ENCODE measurements at places on chromosomes 16 and 17.

DNA sequence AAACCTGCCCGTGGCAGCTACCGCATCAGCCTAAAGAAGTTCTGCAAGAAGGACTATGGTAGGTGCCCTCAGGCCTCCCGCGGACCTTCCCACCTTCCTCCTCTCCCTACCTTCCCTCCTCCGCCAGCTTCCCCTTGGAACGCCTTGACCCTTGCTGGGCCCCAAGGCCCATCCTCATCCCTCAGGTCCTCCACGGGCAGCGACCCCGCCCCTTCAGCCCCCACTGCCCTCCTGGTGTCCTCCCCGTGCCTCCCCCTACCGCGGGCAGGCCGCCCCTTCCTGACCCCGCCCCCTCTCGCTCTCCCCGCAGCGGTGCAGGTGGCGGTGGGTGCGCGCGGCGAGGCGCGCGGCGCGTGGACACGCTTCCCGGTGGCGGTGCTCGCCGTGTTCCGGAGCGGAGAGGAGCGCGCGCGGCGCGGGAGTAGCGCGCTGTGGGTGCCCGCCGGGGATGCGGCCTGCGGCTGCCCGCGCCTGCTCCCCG is 1.4 kb upstream of the TBC1D24 start:
- H3K27ac ChIP-seq: no peak overlapping the region
- peaks cover 29% of the 10 kb centered on the region for H3K4me1 ChIP-seq

DNA sequence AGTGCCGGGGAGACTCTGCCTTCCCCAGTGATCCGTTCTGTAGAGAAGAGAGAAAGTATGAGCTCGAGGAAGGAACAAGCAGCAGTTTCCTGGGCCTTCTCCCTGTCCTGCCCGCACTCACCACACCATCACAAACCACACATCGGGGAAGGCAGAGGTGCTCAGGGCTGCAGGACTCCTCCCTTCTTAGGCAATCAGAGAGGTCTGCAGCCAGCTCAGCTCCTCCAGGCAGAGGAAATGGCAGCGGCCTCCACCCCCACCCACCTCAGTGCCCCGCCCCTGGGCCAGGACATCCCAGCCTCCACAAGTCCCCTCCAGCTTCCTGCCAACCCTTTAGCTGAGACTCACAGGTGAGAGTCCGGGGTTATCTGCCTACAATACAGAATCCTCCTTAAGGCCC is 2.0 kb downstream of the ZNF319 start:
- no peak for DNase-seq
- no peak overlapping the region for H3K27ac ChIP-seq
- H3K4me3 ChIP-seq: no peak overlapping the region

- no peak overlapping the region for H3K27ac ChIP-seq
- no peak overlapping the region for H3K4me3 ChIP-seq
- no peaks in the 10 kb centered on the region for H3K36me3 ChIP-seq
- no peak for DNase-seq
- H3K4me1 ChIP-seq: peaks cover 29% of the 10 kb centered on the region
These were observed 50.0 kb downstream of the WNT3 start for GRCh38 chr17:46768540-46768870.

DNA sequence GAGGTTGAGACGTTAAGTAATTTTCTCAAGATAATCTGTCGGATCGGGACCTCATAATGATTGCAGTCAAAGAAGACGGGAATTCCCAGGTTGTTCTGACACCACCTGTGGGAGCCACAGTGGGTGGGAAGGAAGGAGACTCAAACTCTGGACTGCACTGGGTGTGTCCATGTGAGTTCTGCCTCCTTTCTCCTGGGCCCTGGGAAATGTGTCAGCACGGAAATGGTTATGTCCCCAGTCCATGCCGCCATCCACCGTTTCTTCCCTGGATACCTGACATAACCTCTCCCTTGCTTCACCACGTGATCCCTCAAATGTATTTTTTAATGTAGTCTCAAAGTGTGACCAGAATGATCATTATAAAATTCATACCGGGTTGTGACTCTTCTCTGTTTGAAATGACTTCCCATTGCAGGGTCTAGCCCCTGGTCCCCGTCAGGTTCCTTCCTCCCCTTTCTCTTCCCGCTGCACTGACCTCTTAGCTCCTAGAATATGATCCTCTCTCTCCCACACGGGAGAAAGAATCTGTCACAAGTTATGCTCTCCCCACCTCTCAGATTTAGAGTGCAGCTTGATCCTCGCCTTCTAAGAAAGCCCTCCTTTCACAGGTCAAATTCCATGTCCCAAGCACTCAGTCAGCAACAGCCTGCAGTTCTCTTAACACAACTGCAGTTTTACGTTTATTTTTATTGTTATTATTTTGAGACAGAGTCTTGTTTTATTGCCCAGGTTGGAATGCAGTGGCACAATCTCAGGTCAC is 820.0 kb upstream of the EEF2KMT start:
- H3K27me3 ChIP-seq: no peaks in the 10 kb centered on the region
- no peaks in the 10 kb centered on the region for H3K36me3 ChIP-seq
- H3K4me1 ChIP-seq: no peaks in the 10 kb centered on the region
- H3K4me3 ChIP-seq: no peak overlapping the region
- no peak overlapping the region for H3K27ac ChIP-seq

- no peaks in the 10 kb centered on the region for H3K4me1 ChIP-seq
- no peak overlapping the region for H3K4me3 ChIP-seq
- no peaks in the 10 kb centered on the region for H3K27me3 ChIP-seq
- no peak for DNase-seq
- H3K27ac ChIP-seq: no peak overlapping the region
- H3K36me3 ChIP-seq: no peaks in the 10 kb centered on the region
These were observed 235.0 kb downstream of the CHD9NB start for GRCh38 chr16:52817696-52818095.

DNA sequence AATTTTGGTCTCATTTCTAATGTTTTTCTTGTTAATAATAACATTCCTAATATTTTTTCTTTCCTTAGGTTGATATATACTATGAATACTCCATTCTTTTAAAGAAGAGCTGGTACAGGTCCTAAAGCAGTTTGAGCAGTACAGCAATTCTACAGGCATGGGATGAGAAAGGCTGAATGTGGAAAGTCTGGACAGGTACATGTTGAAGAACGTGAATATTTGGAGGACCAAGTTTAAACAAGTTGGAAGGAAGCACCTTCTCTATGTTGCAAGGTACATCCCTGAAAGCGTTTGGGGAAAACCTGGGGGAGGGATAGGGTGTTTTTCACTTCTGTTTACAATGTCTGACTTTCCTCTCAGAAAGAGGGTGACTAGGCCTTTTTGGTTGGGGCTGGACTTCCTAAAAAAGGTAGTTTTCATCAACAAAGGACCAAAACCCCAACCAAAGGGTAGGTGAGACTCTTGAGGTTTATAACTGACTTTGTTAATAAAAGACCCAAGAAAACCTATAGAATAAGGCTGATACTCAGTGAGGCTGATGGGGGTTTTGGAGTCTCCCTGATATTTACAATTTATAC is 95.9 kb upstream of the AXIN2 start:
- H3K27me3 ChIP-seq: no peaks in the 10 kb centered on the region
- H3K4me3 ChIP-seq: no peak overlapping the region

GRCh38 chr17:47821031-47821423 is 567 bp downstream of the OSBPL7 start:
- H3K4me1 ChIP-seq: peaks cover 7% of the 10 kb centered on the region
- no peaks in the 10 kb centered on the region for H3K27me3 ChIP-seq
- peaks cover 42% of the 10 kb centered on the region for H3K36me3 ChIP-seq
- peak overlapping the region; percentile 8 for H3K4me3 ChIP-seq
- DNase-seq: no peak

- no peak for DNase-seq
- no peaks in the 10 kb centered on the region for H3K27me3 ChIP-seq
- H3K4me1 ChIP-seq: no peaks in the 10 kb centered on the region
- no peak overlapping the region for H3K27ac ChIP-seq
These were observed 180.0 kb downstream of the CHD9NB start for GRCh38 chr16:52872731-52873130.

- H3K4me3 ChIP-seq: no peak overlapping the region
- no peaks in the 10 kb centered on the region for H3K27me3 ChIP-seq
- peak overlapping the region; percentile 38 for H3K27ac ChIP-seq
- peaks cover 20% of the 10 kb centered on the region for H3K4me1 ChIP-seq
- peak; percentile 78 for DNase-seq
These were observed 15.7 kb downstream of the ELAC2 start for GRCh38 chr17:13001991-13002615.

- no peak overlapping the region for H3K4me3 ChIP-seq
- no peaks in the 10 kb centered on the region for H3K36me3 ChIP-seq
- peaks cover 14% of the 10 kb centered on the region for H3K4me1 ChIP-seq
These were observed 730.7 kb downstream of the CDH11 start for GRCh38 chr16:64391063-64391600.

- peak within 1 kb of the TSS; percentile 99 for H3K27ac ChIP-seq
- no peak for DNase-seq
- H3K4me3 ChIP-seq: no peak within 1 kb of the TSS
- no peaks in the 10 kb centered on the region for H3K36me3 ChIP-seq
- no peaks in the 10 kb centered on the region for H3K27me3 ChIP-seq
These were observed at the start of gene PMP22 for GRCh38 chr17:15265131-15265530. Gene PMP22 (minus strand): TSS chr17:15265326. CDS start chr17:15260727, 4,599 bp downstream.

DNA sequence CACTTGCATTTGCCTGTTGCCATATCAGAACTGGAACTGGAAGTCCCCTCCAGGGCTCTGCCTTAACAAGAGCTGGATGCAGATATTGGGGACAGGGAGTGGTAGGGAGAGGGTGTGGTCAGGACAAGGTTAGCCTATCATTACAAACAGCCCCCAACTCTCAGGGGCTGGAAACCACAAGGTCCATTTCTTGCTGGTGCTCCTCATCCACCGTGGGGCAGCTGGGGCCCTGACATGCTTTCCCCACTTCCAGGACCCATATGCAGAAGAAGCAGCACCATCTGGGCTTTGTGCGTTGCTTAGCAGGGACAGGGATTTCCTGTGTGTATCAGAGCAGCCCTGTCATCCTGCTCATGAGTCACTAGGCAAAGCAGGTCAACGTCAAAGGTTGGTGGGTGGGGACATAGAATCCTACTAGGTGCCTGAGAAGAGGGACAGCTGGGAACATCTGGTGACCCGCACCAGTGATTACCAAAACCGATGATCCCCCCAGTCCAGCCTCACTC is 26.9 kb downstream of the RGS9 start:
- H3K4me3 ChIP-seq: no peak overlapping the region
- H3K36me3 ChIP-seq: no peaks in the 10 kb centered on the region
- no peaks in the 10 kb centered on the region for H3K27me3 ChIP-seq
- no peak for DNase-seq
- H3K4me1 ChIP-seq: no peaks in the 10 kb centered on the region
